ENCODE measurements at places on chromosomes 1 and 21. TPM values are rescaled to one million over a fixed set of nuclear protein-coding genes. Genes with fewer than 3 reads are reported as not detected.

The MYOC gene
- total RNA-seq = not detected

The LRRC71 gene
- not detected for total RNA-seq

The NCDN gene
- total RNA-seq = 25.6 TPM

The KRTAP7-1 gene
- total RNA-seq = not detected

The SLC25A34 gene
- 3.5 TPM for total RNA-seq

The TSPAN1 gene
- not detected for total RNA-seq

The HSD3B1 gene
- total RNA-seq = not detected

The OVAAL gene
- not detected for total RNA-seq

The OR2L8 gene
- total RNA-seq = 0.49 TPM

The CFHR1 gene
- not detected for total RNA-seq

The RASSF5 gene
- 229 TPM for total RNA-seq

The ZNF648 gene
- total RNA-seq = not detected

The RAP1GAP gene
- total RNA-seq = 0.49 TPM

The RAB13 gene
- total RNA-seq = 3.1 TPM

The ASPM gene
- total RNA-seq = 0.21 TPM

The URB1 gene
- 22.7 TPM for total RNA-seq

The S100A2 gene
- not detected for total RNA-seq

The ARHGEF16 gene
- total RNA-seq = not detected

The BSND gene
- total RNA-seq = not detected

The NEGR1 gene
- not detected for total RNA-seq

The CR1L gene
- total RNA-seq = not detected

The C1orf87 gene
- not detected for total RNA-seq

The OR2L13 gene
- total RNA-seq = not detected

The NCAM2 gene
- total RNA-seq = not detected

The COL16A1 gene
- total RNA-seq = not detected

The GJA5 gene
- not detected for total RNA-seq

The LCE1A gene
- total RNA-seq = not detected

The NUDT4B gene
- not detected for total RNA-seq

The GJB4 gene
- not detected for total RNA-seq

The REN gene
- not detected for total RNA-seq

The BACE2 gene
- total RNA-seq = 1.4 TPM

The ANGPTL3 gene
- total RNA-seq = not detected

All from naive thymus-derived CD8-positive, alpha-beta T cell (primary cell).